ENCODE measurements at places on chromosomes 1 and 21. TPM values are rescaled to one million over a fixed set of nuclear protein-coding genes. Genes with fewer than 3 reads are reported as not detected.

Gene TMCO4
- total RNA-seq, result 16.0 TPM

DNA sequence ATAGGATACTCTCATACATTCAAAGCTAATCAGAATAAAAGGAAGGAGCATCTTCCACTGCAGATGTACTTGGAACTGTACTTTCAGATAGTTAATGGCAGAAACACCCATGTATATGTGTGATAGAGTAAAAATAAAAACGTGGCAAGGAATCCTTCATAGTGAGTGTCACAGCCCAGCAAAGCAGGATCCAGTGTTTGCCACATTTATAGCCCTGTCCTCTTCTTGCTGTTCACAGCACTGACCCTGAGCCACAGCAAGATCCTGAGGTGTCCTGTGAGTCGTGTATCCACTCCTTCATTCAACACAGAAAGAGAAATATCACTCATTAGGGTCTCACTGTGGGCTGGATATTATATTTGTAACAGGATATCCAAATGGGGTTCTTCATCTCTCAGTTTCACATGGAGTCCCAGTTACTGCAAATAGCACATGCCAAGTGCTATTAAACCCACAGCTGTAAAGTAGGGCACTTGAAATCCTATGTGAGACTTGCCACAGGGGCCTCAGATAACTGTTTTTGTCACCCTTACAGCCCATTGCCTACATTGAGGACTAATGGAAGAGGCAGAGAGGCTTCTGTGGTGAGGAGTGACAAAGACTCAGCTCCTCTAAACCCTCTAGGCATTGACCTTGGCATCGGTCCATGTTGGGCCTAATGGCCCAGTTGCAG is 41.3 kb downstream of the CYP2J2 start:
- DNase-seq, result no peak

Gene DPT
- total RNA-seq, result not detected

Gene NOS1AP
- total RNA-seq, result 2.6 TPM

- DNase-seq, result peak; percentile 48
Observed at GRCh38 chr1:218823291-218823900, 350.3 kb upstream of the LYPLAL1 start.

DNA sequence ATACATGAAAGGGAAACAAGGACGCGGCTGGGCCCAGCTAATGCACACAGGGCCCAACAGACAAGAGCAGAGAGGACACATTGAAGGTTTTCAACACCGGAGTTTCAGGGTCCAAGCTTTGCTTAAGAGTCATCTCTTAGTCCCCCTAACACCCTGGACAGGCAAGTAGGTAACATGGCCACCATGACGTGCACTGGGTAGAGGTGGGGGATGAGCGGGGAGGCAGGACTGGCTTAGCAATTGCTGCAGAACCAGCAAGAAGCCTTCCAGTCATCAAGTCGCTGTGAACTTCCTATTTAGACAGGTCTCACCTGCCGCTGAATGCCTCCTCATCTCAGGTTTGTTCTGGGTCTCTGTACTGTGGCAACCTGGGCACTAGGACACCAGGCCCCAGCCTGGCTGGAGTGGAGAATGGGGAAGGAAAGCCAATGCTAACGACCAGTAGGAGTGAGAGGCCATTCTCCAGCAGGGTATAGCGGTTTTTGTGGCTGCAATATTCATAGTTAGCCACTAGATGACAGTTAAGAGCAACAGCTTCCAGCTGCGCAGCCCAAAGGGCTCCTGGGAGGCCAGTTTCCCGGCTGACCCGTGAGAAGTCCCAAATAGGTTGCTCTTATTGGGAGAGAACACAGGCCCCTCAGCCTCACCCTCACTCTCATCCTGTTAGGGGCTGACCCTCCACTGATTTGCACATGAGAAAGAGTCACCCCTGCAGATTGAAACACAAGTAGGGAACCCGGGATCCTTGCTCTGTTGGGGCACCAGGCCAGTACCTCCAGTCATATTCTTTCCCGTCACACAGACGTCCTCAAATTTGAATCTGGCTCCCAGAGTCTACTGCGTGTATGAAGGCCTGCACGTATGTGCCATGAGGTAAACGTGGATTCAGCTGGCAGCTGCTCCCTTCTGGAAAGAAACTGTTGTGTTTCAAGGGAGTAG is 6.0 kb upstream of the PIGC start:
- peak; percentile 97 for DNase-seq

Gene ZNF672
- total RNA-seq, result 83.9 TPM

Data from PC-3 (cell line).